Stimulated activated CD4-positive, alpha-beta T cell treated with anti-CD3 and anti-CD28 coated beads, Interleukin-12 subunit alpha, Interleukin-12 subunit beta, amount 100 ng/mL, for 48 hours (primary cell): ENCODE measurements at places on chromosomes 2 and 18.

- no peak for DNase-seq
Measured at GRCh38 chr2:119706221-119706620, 27.2 kb downstream of the TMEM177 start.

DNA sequence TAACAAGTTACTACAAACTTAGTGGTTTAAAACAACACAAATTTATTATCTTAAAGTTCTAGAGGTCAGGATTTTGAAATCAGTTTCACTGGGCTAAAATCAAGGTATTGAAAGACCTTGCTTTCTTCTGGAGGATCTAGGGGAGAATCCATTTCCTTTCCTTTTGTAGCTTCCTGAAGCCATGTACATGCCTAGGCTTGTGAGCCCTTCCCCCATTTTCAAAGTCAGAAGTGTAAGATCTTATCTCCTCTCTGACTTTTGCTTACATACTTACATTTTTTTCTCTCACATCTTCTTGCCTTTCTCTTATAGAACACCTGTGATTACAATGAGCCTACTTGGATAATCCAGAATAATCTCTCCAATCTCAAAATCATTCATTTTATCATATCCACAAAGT lies 78.7 kb upstream of the MBOAT2 start:
- no peak for DNase-seq

- DNase-seq: no peak
Measured at GRCh38 chr2:150122871-150123613, 364.4 kb downstream of the RND3 start.

DNA sequence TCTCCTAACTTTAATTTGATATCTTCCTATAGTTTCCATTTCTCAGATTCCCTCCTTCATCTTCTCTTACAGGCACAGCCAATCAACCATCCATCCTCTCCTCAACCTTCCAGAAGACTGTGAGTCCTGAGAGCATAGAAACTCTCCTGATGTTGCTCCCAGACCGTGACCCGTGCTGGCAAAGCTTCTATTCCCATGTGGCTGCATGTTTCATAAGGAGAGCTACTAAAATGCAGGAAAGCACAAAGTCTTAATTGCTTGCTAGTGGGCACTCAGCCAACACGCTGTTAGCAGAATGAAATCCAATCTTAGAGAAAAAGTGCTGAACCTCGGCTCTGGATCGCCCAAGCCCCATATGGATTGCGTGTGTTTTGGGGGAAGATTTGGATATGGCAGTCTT lies 1244.7 kb upstream of the ZEB2 start:
- DNase-seq: no peak

- DNase-seq: no peak
Measured at GRCh38 chr2:187982668-187983067, 309.0 kb upstream of the GULP1 start.

- no peak for DNase-seq
Measured at GRCh38 chr2:32949260-32949659, 2.5 kb downstream of the LTBP1 start.

DNA sequence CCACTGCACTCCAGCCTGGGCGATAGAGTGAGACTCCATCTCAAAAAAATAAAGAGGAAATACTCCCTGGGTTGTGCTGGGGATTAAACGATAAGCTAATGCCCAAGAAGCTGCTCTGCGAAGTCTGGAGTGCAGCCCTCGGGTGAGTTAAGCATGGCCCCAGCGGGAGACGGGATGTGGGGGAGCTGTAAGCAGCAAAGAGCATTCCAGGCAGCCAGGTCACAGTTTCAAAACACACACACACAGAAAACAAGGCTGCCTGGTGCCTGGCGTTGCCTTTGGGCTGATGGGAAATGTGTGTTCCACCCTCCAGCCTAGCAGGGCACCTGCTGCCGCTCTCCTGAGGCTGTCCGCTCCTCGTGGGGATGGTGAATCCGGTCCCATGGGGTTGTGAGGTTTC lies 24.1 kb downstream of the ODC1 start:
- no peak for DNase-seq

DNA sequence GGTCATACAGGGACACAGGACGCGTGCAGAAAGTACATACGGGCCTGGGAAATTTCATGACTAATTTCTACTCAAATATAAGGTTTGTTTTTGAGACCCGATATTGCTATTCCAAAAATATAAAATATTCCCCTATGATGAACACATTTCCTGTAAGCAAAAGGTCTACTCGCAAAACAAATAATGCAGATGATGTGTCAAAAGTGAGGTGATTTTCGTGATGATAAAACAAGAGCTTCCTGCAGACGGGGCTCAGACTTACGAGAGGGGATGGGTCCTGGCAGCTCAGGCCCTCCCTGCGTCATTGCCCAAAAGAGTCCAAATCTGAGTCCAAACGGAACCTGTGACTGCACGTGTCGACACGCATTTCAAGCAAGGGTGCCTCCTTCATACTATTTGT lies 62.7 kb downstream of the MBP start:
- DNase-seq: no peak

DNA sequence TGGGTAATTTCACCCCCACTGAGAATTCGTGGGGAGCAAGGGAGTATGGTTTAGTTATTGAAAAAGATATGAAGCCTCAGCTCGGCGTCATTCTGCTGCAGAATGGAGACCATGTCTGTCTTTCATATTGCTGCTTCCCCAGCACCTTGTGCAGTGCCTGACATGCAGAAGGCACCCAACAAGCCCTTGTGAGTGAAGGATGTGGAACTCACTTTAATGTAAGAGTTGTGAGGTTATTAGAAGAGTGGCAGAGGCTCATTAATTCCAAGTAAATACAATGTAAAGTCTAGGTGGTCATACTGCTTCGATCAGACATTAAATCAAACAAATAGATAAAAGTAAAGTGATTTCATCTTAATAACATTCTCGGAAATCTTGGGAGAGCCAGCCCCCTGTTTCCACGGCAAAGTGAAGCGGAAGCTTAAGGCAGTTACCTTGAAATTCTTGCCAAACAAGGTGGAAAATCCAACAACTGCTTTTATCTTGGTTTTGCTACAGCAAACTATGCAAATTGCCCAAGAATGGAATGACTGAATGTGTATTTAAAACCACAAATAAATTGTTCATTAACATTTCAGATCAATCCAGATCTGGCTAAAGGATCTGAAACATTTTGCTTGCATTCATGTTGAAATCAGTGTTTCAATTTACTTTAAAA lies 9.6 kb downstream of the CFAP221 start:
- DNase-seq: no peak

- DNase-seq: no peak
Measured at GRCh38 chr18:60147323-60147722, 225.3 kb downstream of the MC4R start.

- no peak for DNase-seq
Measured at GRCh38 chr2:46416739-46417403, 62.5 kb upstream of the TMEM247 start.

GRCh38 chr2:27042985-27043634 lies 8.4 kb upstream of the AGBL5 start:
- DNase-seq: no peak

DNA sequence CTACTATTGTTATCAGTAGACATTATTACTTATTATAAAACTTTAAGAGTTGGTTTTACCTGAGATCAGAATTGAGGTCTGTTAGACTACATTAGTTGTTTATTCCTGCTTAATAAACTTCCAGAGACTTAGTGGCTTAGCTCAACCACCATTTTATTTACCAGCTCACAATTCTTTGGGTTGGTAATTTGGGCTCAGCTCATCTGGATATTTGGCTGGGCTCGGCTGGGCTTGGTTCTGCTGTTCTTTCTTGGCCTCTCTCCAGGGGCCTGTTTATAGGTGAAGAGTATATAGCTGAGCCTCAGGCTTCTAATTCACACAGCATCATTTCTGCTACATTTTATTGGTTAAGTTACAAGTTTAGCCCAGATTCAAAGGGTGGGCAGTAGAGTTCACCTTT lies 67.9 kb downstream of the CCDC138 start:
- no peak for DNase-seq

DNA sequence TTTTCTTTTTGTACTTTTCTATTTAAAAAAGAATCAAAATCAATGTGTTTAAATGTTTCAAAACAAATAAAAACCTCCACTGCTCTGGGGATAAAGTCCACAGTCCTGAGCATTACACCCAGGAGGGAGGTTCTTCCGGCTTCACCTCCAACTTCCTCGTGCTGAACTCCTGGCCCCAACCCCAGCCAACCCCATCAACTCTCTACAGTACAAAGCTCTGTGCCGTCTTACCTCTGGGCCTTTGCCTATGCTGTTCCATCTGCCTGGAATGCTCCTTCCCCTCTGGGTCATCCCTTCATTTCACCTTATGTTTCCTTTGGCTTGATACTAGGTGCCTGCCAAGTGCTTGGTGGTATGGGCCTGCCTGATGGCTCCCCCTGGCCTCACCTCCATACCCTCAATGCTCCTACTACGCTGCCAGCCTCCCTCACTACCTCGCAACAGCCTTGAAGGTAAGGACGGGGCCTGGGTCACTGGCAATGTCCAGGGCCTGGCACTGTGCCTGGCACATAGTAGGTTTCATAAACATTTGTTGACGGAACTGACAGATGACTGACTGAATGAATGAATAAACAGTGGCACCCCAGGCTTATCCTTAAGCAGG lies 28.8 kb downstream of the SDC1 start:
- no peak for DNase-seq

DNA sequence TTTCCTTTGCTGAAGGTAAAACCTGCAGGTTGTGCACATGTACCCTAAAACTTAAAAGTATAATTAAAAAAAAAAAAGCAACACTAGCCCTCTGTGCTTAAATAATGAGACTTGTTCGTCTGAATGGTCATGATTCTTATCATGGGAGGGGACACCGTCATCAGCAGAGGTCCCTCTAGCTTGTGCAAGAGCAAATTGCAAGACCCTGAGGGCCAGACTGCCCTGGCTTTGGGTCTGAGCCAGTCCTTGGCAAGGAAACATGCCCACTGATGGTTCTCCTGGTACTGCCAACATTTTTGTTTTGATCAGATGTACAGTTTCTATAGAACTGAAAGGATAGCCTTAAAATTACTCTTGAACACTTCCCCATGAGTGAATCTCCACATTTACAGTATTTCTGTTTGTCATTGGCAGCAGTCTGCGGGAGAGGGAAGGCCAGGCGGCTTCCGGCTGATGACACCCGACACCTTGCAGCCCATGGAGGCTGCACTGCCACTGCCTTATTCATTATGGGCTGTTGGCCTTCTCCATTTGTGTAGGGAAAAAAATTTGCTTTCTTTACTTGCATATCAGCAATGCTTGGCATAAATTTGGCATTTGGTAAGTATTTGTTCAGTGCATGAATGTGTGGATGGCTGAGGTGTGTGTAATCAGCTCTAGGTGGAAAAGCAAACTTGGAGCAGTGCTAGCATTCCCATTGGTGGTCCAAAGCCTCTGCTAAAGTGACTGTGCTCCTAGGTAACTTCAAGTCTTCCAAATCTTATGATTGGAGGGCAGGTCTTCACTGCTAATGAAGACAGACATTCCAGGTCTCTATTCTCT lies 161.6 kb upstream of the ALKAL2 start:
- no peak for DNase-seq

- no peak for DNase-seq
Measured at GRCh38 chr2:152165780-152166179, 9.8 kb downstream of the STAM2 start.

GRCh38 chr18:69002233-69002632 lies 204.4 kb downstream of the CCDC102B start:
- no peak for DNase-seq

DNA sequence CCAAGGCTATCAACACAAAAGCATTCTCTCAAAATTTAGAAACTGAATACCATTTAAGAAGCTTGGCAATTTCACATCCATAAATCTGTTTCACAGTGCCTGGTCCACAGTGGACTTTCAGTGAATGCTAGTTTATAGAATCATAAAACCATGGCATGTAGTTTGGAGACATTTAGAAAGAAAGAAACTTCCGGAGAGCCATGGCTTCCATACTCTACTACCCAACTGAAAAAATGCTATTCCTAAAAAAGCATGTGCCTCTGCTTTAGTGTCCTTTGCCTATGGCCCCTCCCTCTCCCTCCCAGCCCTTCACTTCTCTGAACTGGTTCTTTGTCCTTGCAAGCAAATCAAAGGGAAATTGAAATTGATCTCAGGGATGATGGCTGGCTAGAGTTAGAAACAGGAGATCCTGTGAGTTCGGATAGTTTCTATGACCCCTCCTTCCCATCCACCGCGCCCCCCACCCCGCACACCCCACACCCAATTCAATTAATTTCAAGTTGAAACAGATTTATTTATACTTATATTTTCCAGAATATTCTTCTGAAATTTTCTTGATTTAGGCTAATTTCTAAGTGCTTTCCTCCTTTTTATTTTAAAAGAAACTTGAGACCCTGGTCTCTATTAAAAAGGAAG lies 248.3 kb downstream of the TRIB2 start:
- DNase-seq: no peak

DNA sequence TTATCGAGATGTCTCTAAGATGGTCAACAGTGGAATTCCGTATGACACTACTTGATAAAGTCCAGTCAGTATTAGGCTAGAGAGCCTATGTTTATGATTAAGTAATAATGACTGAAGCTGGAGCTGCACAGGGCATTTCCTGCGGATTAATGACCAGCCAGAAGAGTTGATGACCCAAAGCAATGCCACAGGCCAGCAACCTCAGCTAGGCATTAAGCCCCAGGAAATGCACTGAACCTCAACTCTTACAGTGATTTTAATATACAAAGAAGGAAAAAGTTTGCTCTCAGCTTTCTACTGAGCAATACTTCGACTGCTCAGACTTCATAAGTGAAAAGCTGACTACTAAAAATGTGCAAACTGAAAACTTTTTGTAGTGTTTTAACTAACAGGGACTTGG lies 3.9 kb downstream of the KCTD1 start:
- no peak for DNase-seq

DNA sequence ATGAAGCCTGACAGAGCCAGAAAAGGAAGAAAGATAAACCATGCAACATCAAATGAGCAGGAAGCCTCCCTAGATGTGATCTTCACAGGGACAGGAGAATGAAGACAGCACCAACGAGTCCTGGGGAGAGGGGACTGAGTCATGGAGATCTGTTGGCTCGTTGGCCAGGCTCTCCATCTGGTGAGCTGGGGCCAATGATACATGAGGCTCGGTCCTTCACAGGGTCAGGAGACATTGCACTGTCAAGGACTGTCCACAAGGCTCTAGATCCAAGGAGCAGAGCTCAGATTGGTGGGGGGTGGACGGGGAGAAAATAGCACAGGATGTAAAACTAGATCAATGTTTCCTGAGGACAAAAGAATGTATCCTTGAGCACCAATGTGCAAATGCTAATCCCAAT lies 735 bp downstream of the CD207 start:
- no peak for DNase-seq

DNA sequence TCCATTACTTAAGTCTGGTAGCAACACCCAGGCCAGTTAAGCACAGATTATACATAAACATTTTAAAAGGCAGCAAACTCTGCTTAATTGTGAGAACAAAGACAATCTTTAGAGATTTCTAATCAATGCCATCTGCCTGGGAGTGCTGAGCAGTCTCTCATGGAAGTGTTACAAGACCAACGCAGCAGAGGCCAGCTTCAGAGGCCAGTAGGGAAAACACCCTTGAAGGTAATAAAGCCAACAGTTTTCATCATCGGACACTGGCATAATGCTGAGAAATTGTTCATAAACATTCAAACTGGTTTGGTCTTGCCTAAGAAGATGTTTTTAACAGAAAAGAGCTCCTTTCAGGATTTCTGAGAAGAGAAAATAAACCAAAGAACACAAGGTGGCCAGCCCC lies 35.0 kb downstream of the EPB41L3 start:
- no peak for DNase-seq

- DNase-seq: no peak
Measured at GRCh38 chr18:25915907-25916306, 174.5 kb downstream of the SS18 start.
